ENCODE measurements at places on chromosomes 4 and X.

- DNase-seq = no peak
Measured at GRCh38 chr4:3311489-3312171, 18.8 kb downstream of the RGS12 start.

- DNase-seq = no peak
Measured at GRCh38 chrX:11449613-11450012, 156.4 kb downstream of the AMELX start.

GRCh38 chrX:78527263-78527662 is 131.9 kb downstream of the RTL3 start:
- DNase-seq = no peak

- no peak for DNase-seq
Measured at GRCh38 chrX:57329008-57329407, 42.5 kb downstream of the FAAH2 start.

GRCh38 chrX:16469870-16470269 is 180.1 kb upstream of the S100G start:
- no peak for DNase-seq

DNA sequence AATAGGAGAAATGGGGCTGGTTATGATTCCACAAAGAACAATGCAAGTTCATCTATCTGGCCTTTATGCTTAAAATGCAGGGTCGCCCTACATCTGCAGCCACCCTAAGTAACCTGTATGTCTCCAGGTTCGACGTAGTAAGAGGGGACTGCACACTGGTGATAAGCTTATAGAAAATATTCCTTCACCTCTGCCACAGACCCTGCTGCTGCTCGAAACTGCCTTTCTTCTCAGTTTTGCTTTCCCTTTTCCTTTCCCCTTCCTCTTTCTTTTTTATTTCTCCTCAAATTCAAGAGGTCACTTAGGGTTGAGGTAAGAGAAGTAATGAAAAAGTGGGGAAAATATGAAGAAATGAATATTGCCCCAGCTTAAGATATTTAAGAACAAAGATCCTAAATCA is 123.5 kb downstream of the DCHS2 start:
- DNase-seq = no peak

DNA sequence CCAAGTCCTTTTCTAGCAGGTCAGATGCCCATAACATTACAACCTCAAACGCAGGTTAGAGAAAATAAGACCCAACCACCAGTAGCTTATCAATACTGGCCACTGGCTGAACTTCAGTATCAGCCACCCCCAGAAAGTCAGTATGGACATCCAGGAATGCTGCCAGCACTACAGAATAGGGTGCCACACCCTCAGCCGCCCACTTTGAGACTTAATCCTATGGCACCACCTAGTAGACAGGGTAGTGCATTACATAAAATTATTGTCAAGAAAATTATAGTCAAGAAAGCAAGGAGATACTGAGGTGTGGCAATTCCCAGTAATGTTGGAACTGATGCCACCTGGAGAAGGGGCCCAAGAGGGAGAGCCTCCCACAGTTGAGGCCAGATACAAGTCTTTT is 19.9 kb upstream of the TRIM61 start:
- no peak for DNase-seq

DNA sequence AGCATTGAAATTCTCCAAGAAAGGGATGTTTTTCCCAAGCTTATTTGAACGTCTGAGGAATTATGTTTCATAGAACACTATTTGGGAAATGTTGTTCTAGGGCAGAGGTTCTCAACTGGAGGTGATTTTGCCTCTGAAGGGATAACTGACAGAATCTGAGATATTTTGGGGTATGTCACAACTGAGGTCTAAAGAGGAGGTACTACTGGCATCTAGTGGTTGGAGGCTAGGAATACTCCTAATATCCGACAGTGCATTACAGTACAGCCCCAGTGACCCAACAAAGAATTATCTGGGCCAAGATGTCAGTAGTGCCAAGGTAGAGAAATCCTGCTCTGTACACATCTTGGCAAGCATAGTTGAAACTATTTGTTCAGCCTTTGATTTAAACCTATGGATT is 6.4 kb downstream of the HSPA4L start:
- peak; percentile 4 for DNase-seq

GRCh38 chrX:154399527-154400368 is 1.6 kb downstream of the RPL10 start:
- DNase-seq = no peak

DNA sequence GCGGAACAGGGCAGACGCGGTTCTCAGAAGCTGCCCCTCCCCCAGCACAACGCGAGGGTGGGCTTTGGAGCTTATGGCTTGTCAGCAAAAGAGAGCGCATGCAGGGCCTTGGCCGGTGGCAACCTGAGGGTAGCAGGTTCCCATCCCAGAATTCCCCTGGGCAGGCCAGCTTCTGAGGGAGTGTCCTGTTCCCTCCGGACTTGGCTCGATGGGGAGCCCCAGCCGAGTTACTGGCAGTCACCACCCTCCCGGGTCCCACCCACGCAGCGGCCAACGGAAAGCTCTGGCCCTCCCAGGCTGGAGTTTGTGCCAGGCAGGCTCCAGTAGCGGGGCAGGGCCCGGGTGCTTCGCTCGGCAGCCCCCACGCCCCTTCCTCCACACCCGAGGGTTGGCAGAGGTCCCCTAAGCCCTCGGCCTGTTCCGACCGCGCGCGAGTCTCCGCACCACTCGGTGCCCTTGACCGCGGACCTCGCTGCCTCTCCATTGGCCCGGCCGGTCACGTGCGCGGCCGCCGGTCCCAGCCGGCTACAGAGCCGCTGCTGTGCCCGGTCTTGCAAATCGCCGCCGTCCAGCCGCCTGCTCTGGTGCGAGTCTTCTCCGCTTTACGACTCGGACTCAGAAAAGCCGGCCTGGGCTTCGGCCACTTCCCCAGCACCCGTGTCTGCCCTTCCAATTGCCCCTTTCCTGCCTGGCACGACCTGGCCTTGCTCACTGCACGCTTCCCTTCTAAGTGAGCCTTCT is 20.9 kb upstream of the MTM1 start:
- no peak for DNase-seq

- no peak for DNase-seq
Measured at GRCh38 chr4:173538148-173538908, 8.3 kb upstream of the HAND2 start.

GRCh38 chr4:70714079-70714887 is 7.5 kb upstream of the RUFY3 start:
- DNase-seq = no peak

- no peak for DNase-seq
Measured at GRCh38 chr4:183390374-183390773, 54.1 kb upstream of the CDKN2AIP start.

GRCh38 chr4:158826057-158826456 is 57.2 kb downstream of the FNIP2 start:
- no peak for DNase-seq

DNA sequence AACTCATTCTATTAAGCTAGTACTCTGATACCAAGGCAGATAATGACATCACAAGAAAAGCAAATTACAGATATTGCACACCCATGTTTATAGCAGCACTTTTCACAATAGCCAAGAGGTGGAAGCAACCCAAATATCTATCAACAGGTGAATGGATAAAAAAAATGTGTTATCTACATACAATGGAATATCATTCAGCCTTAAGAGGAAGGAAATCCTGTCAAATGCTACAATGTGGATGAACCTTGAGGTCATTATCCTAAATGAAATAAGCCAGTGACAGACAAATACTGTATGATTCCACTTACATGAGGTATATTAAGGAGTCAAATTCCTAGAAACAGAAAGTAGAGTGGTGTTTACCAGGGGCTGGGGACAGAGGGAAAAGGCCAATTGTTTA is 14.3 kb downstream of the FABP2 start:
- DNase-seq = no peak

DNA sequence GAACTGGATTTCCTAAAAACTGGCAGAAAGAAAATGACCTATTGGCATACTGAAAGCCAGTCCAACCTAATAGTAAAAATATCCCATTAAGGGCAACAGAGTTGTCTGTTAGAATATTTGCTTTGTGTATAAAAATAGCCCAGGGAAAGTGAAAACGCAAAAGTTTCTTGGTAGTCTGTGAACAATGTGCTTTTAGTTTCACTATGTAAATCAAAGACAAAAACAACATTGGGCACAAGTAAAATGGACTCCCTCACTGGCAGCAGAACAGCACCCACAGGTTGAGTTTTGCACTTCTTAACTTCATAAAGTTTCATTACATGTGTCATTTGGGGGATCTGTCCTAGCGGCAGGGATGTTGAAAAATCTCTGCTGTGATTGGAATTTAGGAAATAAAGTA is 4.3 kb upstream of the FGG start:
- DNase-seq = no peak

DNA sequence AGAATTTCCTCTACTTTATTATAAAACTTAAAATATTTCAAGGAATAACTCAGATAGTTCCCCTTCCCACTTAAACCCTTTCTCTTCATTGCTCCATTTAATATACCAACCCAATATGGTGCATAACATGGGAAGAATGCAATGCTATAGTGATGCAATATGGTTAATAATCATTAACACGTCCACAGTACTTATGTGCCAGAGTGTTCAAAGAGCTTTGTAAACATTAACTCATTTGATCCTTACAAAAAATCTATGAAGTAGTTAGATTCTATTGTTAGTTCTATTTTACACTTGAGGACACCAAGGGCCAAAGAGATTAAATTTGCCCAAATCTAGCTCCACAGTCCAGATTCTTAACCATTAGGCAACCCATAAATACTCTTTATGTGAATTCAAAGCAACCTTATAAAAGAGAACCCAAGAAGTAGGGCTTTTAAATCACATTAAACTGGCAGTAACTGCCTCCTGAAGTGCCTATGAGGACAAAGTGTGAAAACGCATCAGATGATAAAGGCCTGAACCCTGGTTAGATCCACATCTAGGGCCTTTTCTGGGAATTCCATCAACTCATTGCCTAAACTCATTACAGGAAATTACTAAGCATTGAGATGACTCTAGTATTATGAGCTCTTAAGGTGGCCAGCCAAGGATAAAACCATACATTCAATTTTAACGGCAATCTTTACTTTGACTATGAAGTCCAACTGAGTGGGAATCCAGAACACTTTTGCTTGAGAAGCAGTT is 94.3 kb downstream of the AREG start:
- DNase-seq = no peak

GRCh38 chr4:131091896-131092295 is 1995.9 kb downstream of the C4orf33 start:
- no peak for DNase-seq

GRCh38 chrX:14875624-14876023 is 2.4 kb downstream of the MOSPD2 start:
- DNase-seq = no peak

GRCh38 chr4:170705907-170706306 is 616.2 kb upstream of the AADAT start:
- DNase-seq = no peak

DNA sequence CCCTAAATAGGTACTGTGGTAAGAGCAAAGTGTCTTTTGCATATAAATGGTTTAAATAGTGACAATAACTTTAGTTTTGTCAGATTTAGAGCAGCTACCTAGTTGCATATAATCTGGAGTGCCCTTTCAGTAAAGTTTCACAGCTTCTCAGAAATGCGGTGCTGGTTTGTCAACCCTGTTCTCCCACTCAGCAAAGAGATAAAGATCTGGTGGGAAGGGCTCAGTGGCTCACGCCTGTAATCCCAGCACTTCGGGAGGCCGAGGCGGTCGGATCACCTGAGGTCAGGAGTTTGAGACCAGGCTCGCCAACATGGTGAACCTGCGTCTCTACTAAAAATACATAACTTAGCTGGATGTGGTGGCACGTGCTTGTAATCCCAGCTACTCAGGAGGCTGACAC is 45.6 kb upstream of the TENM3 start:
- no peak for DNase-seq

- DNase-seq = no peak
Measured at GRCh38 chr4:53709693-53710092, 118.4 kb upstream of the LNX1 start.

- no peak for DNase-seq
Measured at GRCh38 chr4:118954246-118954645, 65.6 kb downstream of the SYNPO2 start.

DNA sequence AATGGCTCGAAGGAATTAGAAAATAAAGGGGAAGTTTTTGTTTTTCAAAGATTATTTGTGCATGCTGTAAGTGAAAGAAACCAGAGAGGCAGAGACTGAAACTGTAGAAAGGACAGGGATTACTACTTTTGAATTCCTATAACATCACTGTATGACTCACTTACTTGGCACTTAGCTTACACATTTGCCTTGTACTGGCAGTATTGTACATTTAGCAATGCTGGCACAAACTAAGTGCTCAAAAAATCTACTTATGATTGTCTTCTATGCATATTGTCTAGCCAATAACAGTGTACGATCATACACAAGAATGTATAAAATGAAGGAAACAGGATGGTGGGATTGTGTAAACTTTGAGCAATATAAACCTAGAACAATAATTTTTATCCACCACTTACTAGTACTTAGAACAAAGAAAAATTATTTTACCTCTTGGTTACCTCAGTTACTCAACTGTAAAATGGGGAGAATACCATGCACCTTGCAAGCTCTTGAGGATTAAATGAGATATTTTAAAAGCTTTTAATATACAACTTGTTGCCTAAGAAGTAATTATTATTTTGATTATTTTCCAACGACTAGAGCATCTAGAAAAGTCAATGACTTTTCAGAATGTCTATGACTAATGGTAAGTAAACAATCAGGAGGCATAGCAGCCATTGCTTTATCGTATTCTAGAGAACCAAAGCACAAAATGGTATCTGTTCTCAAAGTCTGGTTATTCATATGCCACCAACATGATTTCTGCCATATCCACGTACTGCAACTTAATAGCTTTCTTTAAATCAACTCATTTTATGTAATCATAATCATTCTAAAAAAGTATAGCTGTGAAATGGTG is 4.7 kb downstream of the FAM120C start:
- DNase-seq = no peak

DNA sequence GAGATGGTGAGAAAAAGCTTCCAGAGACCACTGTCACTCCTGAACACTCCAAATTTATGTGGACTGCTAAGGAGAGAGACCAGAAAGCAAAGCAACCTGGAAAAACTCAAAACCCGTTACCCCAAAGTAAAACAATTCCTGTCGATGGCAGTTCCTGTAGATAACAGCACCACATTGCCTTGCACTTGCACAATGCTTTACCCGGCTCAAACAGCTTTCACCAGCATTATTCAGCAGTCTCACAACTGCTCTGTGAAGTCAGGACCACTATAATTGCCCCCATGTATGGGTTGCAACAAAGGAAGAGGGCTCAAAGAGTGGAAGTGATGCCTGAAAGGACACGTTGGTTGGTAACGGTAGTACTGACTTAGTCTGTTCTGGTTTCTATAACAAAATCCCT is 234.8 kb downstream of the BCOR start:
- DNase-seq = no peak

GRCh38 chr4:185270885-185271284 is 61.5 kb downstream of the SNX25 start:
- no peak for DNase-seq

DNA sequence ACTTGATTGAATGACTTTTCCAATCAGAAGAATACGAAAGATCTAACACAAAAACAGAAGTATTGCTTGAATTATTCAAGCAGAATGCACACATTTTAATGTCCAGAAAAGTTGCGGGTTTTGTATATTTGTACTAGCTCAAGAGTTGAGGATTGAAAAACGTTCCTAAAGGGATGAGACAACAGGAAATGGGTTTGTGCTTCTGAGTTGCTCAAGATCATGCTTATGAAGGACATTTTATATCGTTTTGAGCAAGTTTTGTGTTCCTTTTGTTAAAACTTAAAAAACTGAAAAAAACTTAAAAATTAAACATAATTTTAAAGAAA is 353 bp upstream of the SMIM10 start:
- DNase-seq = no peak
